Type B pancreatic cell (in vitro differentiated cells): ENCODE measurements at places on chromosomes 5 and 9.

DNA sequence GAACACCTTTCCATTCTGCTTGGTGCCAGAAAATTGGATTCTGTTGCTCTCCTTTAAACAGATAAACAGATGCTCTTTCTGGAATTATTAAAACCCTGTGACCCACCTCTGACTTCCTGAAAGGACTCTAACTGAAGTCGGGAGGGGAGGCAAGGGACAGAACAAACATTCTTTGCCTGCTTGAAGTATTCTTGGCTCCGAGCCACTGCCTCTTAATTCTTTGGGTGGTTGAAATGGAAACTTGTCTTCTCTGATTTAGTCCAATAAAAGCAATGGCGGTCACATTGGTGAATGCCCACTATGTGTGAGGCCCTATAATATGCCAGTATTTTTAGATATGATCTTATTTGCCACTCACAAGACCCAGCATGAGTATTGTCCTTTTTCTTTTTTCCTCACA, 236.8 kb downstream of the SLIT3 start:
- no peak for DNase-seq

- no peak for DNase-seq
Measured at GRCh38 chr5:154403234-154403633, 42.6 kb upstream of the SAP30L start.

DNA sequence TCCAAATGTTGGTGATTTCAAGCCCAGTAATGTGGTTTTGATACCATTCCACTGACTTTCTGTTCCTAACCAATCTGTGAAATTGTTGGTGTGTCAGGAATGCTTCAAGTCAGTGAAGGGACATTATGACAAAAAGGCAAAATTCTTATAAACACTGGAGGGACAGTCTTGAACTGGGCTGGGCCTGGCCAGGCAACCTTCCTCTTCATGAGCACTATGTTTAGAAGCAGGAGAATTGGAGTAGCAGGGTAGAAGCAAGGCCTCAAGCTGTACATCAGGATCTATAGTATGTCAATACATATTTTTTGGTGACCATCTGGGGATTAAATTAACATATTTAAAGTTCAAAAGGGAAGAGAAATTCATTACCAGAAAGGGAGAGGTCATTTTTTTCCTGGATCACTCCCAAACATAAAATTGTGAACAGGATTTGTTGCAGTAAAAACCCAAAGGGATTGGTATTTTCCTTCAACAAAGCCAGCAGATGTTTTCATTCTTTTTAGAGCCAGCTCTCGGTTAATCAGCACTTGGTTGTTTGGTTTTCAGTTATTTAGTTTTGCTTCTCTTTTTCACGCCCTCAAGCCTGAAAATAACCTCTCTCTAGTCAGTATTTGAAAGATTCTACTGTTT, 77.9 kb upstream of the PIK3R1 start:
- DNase-seq, result no peak

DNA sequence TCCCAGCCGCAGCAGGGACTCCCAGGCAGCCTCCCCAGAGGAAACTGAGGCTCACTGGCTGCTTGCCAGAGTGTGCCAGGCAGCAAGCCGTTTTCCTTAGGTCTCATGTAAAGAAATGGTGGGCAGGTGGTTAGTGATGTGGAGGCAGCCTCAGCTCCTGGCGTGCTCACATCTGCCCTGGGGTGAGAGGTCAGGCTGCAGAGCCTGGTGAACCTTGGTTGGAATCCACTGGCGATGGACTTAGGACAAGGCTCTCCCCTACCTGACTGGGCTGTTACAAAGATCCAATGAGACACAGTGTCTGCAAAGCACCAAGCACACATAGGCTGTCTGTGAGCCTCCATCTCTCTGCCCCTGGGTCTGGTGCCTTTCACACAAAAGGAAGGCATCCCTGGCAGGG, 30.9 kb downstream of the LHX6 start:
- DNase-seq, result no peak

DNA sequence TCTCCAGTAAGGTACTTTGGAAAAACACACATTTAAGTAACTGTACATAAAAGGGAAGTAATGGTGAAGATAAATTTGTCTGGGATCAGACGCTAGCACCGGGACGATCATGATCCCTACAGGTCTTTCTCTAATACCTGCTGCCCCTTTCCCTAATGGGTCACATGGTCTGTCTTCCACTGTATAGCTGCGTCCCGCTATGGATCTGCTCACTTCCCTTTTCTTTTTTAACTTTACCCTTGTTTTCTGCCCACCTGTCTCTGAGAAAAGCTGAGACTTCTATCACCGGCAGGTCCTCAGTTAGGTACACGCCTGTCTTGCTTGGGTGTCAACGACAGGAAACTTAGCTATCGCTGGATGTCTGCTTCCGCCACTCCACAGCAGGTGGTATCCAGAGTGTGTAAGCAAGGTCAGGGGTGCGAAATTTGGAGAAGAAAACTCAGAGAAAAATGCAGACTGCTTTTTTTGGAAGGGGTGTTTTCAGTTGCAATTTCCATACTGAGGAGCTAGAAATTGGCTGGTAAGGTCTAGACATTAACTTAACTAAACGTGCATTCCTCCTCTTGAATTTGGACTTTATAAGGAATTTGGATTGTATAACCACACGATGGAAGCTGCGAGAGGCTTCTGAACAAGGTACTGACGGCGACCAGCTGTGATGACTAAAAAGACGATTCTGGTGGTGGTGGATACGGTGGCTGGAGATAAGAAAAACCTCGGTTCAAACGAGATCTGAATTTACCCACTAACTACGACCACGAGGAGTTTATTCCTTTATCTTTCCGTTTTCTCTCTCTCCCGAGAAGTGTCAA, 1.1 kb upstream of the ICE1 start:
- DNase-seq, result no peak

GRCh38 chr9:98798254-98798653, 1.9 kb upstream of the ANKS6 start:
- DNase-seq, result no peak

DNA sequence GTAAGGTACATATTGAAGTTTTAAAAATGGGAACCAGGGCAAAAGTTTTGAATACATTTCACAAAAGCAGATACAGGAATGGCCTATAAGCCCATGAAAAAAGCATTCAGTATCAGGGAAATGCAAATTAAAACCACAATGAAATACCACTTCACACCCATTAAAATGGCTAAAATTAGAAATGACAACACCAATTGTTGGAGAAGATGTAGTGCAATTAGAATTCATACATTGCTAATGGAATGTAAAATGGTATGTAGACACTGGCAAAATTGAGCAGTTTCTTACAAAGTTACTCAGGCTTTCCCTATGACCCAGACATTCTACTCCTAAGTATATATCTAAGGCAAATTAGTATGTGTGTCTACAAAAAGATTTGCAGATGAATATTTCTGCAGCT, 34.2 kb downstream of the CDC14B start:
- DNase-seq, result no peak

DNA sequence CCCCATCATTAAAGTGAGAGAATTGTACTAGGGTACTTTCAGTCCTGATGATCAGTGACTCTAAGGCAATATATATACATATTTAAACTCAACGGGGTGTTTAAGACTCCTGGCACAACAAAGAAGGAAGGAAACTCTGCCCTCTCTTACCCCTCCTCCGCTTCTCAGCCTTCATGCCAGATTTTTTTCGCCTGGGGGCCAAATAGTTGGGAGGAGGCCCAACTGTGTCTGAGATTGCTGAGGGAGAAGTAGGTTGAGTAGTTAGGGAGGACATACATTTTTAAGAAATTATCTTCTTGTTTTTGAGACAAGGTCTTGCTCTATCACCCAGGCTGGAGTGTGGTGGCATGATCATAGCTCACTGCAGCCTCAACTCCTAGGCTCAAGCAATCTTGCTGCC, 127.7 kb upstream of the SHB start:
- DNase-seq, result no peak

DNA sequence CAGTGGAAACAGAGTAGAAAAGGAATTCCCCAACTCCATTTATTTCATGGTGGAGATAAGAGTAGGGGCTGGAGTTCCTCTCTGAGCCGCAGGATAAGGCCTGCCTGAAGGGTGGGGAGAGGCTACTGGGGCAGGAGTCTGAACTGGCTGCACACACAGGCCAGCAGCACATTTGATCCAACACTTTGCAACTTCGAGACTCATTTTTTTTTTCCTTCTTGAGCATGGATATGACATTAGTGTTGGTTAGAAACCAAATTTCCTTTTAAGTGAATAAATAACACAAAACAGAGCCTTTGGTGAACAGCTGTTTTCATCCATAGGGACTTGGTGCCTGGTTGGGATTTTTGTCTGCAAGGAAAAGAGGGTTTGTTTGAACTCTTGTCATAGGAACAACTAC, 76.6 kb downstream of the RALGPS1 start:
- no peak for DNase-seq

DNA sequence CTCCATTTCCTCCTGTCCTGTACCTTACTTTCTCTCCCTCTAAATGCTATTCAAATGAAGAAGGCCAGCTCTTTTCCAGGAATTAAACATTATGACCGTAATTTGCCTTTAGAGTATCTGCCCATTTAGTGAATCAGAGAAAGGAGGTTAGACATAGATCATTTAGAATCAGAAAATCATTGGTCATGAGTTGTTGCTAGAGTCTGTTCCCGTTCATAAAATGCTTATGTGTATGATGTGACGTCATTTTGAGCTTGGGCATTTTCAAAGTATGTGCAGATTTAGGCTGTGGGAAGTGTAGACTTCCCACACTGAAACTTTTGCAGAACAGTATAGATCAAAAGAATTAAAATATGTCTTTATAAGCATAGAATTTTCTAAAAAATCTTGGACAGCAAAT, 163.0 kb downstream of the ALDH1A1 start:
- no peak for DNase-seq

DNA sequence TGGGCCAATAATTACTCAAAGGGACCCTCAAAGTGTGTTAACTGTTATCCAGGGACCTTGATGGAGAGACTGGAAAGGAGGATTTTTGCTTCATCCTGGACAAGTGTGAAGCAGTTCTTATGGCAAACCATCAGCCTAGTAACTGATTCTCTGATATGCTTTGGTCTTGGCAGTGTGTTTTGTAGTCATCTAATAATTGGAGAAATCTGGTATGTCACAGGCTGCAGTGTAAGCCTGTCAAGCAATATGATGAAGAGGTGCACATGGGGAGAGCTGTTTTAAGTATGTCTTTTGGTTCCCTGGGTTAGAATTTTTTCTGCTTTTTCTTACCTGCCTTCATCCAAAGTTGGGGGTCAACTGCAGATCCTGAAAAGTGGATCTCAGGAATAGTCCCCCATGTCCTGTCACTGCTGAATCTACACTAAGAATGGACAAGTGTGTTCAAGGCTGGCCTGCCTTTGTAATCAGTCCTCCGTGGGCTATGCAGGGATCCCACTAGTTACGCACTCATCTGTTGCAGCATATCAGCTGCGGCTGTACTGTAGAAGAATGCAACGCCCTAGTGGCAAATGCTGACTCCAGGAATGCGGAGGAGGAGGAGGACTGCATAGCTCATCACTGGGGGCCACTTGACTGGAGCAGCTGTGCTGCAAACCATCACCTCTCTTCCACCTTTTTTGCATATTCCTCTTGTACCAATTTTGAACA, 1.9 kb downstream of the SPTAN1 start:
- no peak for DNase-seq

- DNase-seq, result no peak
Measured at GRCh38 chr5:102532123-102532522, 33.3 kb upstream of the SLCO6A1 start.

DNA sequence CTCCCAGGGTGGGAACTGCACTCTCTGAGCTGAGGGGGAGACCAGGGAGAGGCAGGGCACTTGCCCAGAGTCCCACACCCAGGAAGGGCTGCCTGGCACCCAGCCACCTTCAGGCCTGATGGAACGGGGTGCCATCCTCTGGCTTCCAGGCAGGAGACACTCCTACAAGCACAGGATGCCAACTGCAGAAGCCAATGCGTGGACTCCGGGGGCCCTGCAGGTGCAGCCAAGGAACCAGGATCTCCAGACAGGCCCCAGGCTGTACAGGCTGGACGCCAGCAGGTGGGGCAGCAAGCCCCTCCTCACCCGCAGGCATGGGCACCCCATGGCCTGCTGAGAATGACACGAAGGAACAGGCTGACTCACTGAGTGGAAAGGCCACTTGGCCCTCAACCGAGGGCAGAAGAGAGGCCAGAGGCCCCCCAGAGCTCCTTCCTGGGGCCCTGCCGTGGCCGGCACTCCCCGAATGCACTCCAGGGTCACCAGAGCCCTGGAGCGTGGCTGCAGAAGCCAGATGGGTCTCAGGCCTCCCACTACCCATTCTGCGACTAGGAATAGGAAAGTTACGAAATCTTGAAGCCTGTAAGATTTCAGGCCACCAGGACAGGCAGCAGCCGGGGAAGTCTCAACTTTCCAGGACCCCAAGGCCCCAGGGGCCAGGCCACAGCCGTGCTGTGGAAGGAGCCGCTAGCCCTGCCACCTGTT, 15.7 kb downstream of the NACC2 start:
- no peak for DNase-seq
